NCI-H1436 treated with DMSO at 0.1 percent for 48 hours (cell line): ENCODE measurements at places on chromosomes 3 and 15.

DNA sequence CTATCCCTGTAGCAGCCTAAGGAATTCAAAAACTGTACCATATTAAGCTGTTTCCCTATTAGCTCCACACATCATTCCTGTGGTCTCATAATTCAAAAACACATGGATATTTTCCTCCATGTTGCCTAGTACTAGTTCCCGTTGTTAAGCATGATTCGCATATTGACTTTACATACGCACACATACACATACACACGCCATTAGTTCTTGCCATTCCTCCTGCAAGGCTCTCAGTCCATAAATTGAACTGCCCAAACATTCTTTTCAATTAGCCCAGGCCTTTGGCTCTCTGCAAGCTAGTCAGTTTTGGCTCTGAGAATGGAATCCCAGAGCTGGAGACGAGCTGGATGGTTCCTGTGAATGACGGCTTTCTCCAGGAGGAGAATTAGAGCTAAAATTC lies 57.2 kb upstream of the RAD18 start:
- no peak for DNase-seq

DNA sequence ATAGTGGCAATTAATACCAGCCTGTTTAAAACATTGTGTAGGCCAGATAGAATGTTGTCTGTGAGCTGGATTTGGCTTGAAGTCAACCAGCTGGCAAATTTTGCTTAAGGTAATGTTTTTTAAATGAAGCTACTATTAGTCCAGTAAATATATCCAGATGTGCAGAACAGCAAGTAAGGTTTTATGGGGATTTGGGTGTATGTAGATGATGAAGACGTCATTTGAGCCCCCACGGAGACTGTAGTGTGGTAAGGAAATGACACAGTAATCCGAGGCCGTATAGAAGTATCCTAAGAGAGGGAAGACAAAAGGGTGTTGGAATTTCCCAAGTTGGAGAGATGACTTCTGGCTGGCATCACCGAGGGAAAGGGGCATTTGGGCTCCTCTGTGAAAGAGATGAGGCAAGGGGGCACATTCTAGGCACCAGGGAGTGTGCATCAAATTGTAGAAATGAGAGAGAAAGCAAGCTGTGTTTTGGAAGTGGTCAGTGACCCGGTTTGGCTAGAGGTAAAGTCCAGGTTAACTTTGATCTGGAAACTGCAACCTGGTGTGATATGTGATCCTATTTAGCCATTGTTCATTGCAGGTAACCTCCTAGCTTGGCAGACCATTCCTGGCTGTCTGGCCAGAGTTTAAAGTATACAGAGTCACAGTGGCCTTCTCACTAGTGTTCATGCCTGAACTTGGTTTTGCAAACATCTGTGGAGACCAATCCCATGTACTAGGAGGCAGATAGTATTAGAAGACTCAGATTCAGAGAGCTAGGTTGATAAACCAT lies 104.2 kb downstream of the ITPR1 start:
- no peak for DNase-seq

- no peak for DNase-seq
Measured at GRCh38 chr3:179324270-179324754, 1.5 kb downstream of the ZNF639 start.

DNA sequence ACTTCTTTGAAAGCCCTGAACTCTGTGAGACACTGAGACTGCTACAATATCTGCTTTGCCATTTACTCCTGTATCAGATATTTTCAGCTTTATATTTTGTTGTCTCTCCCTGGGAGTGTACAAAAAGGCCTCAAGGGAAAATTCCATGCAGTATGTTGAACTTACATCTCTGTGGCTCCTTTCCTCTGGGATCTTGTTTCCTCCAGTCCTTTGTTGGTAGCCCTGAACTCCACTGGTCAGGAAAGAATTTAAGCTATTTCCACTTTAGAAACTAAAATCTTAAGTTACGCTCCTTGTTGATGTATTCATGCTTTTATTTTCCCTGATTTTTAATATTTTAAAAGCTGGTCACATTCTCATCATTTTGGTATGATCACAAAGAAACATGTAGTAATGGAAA lies 277.9 kb downstream of the FHIT start:
- no peak for DNase-seq

DNA sequence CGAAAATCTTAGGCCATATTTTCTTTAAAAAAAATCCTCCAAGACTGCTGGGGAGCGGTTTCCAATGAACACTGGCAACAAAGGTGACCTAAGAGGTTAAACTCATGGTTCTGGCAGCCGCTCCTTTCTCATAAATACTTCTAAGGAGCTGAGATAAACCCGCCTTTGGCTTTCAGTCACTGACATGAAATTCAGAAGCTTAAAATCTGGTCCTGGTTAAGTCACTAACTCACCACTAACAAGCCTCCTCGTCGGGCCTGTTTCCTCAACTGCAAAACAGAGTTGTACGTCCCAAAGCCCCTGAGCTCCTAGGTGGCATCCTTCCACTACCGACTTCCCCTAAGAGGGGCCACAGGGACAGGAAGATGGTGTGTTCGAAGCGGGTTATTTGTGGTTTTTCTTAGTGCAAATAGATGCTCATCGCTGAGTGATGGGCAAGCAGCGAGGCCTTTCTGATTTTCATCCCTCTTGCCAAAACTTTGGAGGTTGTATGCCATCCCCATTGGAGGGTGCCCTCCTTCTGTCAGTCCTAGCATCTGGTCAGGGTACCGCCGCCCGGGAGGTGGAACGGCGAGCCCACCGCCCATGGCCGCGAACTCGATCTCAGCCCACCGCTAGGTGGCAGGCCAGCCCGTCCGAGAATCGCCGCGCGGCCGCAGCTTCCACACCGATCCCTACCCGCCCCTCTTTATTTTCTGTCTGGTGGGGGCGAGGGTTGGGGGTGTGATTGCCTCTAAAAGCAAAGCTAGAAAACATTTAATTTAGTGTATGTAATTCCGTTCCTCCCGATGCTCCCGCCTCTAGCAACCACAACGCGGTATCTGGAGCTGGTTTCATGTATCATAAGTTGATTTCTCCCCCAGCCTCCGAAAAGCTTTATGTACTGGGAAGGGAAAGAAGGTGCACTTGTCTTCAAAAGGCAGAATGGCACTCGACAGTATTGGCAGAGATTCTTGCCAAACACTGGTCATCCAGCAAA lies 4.6 kb downstream of the BCL6 start:
- DNase-seq = no peak

- DNase-seq = no peak
Measured at GRCh38 chr3:112671930-112672715, 31.2 kb upstream of the CCDC80 start.

- no peak for DNase-seq
Measured at GRCh38 chr15:65033659-65034269, 4.3 kb upstream of the MTFMT start.

GRCh38 chr3:168371846-168372245 lies 276.1 kb upstream of the GOLIM4 start:
- DNase-seq = no peak

- no peak for DNase-seq
Measured at GRCh38 chr3:183328164-183328563, 75.1 kb downstream of the B3GNT5 start.

DNA sequence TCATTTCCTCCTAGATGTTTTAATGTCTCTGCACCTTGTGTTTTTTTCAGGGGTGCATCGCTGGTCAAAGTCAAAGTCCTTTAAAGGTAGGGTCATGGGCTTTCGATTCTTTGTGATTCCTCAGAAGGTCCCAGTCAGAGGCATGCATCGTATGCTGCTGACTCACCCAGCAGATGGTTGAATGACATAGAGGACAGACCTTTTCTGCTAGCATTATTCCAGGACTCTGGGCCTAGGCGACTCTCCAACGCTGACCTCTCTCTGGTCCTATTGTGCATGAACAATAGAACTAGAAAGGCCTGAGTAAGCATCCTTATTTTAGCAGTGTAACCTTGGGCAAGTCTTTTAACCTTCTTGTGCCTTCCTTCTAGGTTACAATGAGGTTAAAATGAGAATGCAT lies 75.9 kb downstream of the DGKG start:
- DNase-seq = no peak

DNA sequence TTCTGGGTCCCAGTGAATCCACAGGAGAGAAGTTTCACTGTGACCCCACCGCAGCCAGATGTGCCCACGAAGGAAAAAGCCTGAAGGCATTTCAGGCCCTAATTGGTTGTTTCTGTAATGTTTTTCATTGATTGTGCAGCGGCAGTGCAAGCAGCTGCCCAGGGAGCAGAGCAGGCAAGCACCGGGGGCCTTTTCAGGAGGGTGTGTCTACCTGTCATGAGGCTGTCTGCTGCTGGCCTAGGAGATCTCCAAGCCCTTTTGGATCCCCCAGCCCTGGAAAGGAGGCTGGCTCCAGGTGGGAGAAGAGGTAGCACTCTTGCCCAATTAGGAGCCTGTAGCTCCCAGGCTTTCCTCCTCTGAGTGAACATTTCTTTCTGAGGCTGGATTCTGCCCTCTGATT lies 108.8 kb downstream of the EPHB1 start:
- no peak for DNase-seq

- no peak for DNase-seq
Measured at GRCh38 chr3:99418709-99419108, 219.7 kb upstream of the COL8A1 start.

DNA sequence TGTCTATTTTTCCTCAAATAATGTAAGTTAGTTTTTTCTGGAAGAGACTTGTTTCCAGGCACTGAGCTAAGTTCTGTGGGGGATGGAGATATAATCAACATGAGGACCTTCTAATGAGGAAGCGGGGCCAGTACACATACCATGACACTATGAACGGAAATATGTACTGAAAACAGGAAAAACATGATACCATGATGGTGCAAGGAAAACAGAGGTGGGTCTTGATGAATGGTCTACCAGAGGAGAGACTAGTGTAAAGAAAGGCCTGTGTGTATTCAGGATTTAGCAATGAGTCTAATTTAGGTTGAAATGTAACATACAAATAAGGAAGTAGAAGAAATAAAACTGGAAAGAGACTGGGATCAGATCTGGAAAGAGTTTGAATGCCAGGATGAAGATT lies 38.9 kb upstream of the TPRG1 start:
- DNase-seq = no peak

DNA sequence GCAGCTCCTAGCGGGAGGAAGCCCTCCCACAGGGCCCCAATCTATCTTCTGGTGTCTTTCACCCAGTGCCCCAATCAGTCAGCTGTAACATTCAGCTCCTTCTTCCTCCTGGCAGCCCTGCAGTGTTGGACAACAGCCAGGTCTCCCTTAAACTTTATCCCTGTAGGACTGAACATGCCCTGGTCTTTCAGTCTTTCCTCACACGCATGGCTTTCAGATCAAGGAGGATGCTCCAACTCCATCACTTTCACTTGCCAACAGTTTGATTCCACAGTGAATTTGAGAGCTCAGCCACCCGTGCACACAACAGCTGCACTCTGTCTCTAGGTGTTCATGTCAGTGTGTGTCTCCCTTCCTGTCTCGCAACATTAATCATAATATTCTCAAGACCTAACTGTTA lies 28.5 kb upstream of the LRRC34 start:
- no peak for DNase-seq

- no peak for DNase-seq
Measured at GRCh38 chr3:54163441-54163840, 41.1 kb downstream of the CACNA2D3 start.
